Ovary (tissue), 10 donors: ENCODE measurements at places on chromosomes 2 and 18.

DNA sequence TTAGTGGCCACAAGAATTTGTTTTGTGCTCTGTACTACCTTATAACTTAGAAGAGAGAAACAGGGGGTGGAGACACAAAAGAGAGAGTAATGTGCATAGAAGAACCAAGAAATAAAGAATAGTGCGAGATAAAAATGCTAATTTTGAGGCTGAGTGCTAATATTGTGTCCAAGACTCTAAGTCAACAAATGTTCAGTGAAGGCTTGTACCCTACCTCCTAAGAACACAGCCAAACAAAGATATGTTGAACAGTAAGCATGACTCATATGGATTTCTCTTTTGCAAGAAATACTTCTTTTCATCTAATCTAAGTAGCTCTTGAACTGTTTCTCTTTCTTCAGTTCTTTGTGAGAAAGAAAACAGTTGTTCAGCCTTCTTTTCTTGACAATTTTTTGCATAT, 45.2 kb downstream of the GAREM1 start:
- no peak for DNase-seq

DNA sequence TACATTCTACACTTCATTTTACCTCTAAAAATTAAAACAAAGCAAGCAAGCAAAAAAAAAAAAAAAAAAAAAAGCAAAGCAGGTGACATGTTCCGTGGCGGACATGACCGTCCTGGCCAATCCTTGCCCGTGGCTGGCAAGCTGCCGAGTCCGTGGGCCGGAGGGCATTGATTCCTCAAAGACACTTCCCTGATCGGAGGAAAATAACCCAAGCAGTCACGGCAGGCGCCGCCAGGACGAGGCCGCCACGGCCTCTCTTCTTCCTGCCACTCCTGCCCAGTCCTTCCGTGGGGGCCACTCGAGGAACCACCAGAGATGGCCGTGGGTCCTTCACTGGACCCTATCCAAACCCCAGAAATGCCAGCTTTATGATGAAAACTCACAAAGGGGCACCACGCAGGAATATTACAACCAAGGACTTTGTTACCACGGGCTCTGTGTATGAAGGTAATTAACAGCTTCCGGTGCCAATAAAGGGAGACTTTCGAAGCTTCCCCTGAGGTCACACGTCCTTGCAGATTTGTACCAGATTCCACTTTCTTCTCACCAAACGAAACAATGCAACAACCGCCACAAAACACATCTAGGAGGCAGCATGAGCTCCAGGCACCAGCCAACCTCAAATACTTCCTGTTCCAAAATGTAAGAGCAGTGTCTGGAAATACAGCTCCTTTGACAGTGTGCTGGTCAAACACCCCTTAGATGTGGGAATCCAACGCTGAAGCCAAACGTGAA, 170.3 kb downstream of the HDAC4 start:
- DNase-seq: no peak

GRCh38 chr2:213490087-213490486, 205.8 kb downstream of the SPAG16 start:
- DNase-seq: no peak

- DNase-seq: no peak
These were observed 20.4 kb downstream of the STAM2 start for GRCh38 chr2:152155209-152155608.

- DNase-seq: no peak
These were observed 436.5 kb upstream of the ACVR2A start for GRCh38 chr2:147408357-147408756.

GRCh38 chr18:60667016-60667415, 294.4 kb upstream of the MC4R start:
- no peak for DNase-seq

- DNase-seq: no peak
These were observed 24.9 kb upstream of the ACOXL start for GRCh38 chr2:110707386-110707965.

DNA sequence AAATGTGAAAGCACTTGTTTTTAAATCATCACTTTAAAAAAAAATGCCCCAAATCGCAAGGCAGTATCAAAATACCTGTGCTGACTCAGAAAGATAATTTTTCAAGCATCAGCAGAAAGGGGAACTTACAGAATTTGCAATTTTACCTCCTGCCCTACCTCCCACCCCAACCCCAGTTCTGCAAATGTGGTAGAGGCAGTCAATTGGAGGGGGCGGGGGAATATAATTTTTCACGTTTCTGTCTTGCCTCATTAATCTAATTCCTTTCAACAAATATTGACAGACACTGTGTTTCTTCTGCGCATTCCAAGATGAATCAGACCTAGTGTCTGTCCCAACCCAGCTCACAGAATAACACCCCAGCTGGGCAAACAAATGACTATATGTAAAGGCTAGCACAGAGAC, 76.8 kb downstream of the ALPK2 start:
- DNase-seq: no peak

- DNase-seq: no peak
These were observed 34.3 kb downstream of the ASB1 start for GRCh38 chr2:238461051-238461450.

DNA sequence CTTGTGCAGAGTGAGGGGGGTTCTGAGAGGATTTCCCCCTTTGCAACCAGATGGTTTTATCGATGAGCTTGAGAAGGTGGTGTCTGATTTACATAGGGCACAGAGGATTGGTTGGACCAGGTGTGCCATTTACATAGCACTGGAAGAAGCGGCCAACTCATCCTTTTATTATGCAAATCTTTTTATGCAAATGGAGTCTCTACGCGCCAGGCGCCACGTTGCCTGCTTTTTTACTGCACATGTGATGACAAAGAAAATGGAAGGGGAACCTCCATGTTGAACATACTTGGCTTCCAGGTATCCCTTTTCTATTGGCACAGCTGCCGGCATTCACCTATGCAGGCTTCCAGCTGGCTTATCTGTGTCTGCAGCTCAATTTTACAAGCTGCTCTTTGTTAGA, 18.4 kb upstream of the TXNL4A start:
- no peak for DNase-seq

GRCh38 chr2:238128534-238129001, 9.9 kb upstream of the KLHL30 start:
- DNase-seq: no peak

- DNase-seq: no peak
These were observed 34.9 kb upstream of the DYNC1I2 start for GRCh38 chr2:171652416-171652785.

GRCh38 chr2:28578774-28579173, 82.9 kb downstream of the PLB1 start:
- DNase-seq: no peak

- no peak for DNase-seq
These were observed 8.6 kb upstream of the ERICH2 start for GRCh38 chr2:170761572-170761971.

DNA sequence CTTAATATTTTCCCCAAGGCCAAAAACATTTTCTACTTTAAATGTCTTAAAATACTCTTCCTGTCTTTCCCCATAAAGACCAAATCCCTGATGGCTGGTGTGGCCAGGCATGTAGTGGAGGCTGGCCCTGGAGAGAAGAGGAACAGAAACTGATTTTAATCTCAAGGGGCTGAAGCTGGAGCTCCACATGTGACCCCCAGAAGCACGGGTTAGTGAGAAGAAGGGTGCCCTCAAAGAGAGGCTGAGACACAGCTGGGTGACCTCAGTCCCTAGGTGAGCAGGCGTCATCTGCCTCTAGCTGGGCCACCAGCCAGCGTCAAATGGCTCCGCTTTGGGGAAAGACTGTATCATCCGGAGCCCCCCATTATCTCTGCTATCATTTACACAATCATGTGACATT, 19.3 kb upstream of the TMEM18 start:
- no peak for DNase-seq

DNA sequence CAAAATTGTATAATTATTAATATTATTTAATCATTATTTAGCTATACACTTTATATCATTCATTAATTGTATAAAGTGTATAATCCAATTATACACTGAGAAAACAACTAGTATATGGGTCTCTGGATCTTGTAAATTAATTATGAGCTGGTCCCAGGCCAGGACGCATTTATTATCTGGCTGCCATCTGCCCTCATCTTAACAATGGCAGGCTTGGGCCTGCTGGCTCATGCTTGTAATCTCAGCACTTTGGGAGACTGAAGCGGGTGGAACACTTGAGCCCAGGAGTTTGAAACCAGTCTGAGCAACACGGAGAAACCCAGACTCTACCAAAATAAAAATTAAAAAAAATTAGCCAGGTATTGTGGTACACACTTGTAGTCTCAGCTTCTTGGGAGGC, 502.2 kb upstream of the NRXN1 start:
- no peak for DNase-seq

DNA sequence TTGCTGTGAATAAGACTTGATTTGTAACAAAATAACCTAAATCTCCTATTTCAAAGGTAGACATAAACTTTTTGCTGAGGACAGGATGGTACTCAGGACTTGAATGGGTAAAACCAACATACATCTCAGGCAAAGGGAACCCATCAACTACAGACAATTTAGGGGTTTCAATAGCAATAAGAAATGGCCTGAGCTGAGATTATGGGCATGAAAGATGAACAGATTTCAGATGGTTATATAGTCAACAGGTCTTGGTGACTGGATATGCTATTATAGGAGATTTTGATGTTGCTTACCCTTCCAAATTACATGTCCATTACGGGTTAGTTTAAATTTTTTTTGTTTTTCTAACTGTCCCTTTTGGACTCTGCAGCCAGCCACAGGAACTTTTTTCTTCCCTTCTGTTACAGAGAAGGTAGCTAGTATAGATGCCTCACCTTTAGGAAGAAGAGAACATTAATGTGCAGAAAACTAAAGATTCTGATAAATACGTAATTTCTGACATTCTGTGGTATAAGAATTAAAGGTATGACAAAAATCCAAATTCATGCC, 4.6 kb downstream of the RPS27A start:
- no peak for DNase-seq

GRCh38 chr2:38709567-38710194, 41.5 kb downstream of the SRSF7 start:
- no peak for DNase-seq

DNA sequence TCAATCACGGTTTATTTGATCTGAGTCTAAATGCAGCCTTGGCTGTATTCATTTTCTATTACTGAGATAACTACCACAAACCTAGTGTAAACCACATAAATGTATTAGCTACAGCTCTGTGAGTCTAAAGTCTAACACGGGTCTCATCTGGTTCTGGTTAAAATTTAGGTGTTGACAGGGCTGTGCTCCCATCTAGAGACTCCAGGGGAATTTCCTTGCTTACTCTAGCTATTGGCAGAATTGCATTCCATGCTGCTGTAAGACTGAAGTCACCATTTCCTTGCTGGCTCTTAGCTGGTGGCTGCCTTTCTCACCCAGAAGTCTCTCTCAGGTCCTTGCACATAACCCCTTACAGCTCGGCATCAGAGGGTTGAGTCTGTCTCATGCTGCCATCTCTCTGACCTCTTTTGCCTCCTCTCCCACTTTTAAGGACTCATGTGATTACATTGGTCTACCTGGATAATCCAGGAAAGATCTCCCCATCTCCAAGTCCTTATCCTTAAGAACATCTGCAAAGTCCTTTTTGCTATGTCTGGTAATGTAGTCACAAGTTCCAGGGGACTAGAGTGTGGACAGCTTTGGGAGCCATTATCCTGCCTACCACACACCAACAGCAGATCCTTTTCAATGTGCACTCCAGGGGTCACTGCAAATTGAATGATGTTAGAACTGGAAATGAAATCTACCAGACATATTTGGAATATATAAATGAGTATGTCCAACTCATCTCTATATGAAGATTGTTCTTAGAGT, 207.0 kb upstream of the AGAP1 start:
- DNase-seq: no peak

- DNase-seq: no peak
These were observed 132.8 kb upstream of the TTC39C start for GRCh38 chr18:23881778-23882177.

- DNase-seq: no peak
These were observed 10.5 kb downstream of the COPS8 start for GRCh38 chr2:237096201-237096600.

GRCh38 chr2:19046986-19047780, 311.2 kb downstream of the OSR1 start:
- no peak for DNase-seq

GRCh38 chr2:100895934-100896685, 76.2 kb downstream of the NPAS2 start:
- no peak for DNase-seq

DNA sequence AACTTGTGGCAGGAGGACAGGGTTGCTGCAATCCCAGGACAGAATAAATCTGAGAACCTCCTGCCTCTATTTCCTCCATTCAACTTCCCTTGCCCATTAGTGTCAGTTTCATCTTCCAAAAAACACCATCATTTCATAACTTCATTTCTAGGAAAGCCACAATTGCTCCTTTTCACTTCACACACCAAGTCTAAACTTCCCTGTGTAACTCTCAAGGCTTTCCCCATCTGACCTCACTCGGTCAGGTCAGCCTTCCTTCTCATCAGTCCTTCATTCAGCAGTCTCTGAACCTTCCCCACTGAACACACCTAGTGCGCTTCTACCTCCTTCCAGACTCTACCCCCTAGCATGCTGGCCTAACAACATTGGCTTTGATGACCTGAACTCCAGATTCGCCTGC, 35.8 kb downstream of the TCF7L1 start:
- DNase-seq: no peak

DNA sequence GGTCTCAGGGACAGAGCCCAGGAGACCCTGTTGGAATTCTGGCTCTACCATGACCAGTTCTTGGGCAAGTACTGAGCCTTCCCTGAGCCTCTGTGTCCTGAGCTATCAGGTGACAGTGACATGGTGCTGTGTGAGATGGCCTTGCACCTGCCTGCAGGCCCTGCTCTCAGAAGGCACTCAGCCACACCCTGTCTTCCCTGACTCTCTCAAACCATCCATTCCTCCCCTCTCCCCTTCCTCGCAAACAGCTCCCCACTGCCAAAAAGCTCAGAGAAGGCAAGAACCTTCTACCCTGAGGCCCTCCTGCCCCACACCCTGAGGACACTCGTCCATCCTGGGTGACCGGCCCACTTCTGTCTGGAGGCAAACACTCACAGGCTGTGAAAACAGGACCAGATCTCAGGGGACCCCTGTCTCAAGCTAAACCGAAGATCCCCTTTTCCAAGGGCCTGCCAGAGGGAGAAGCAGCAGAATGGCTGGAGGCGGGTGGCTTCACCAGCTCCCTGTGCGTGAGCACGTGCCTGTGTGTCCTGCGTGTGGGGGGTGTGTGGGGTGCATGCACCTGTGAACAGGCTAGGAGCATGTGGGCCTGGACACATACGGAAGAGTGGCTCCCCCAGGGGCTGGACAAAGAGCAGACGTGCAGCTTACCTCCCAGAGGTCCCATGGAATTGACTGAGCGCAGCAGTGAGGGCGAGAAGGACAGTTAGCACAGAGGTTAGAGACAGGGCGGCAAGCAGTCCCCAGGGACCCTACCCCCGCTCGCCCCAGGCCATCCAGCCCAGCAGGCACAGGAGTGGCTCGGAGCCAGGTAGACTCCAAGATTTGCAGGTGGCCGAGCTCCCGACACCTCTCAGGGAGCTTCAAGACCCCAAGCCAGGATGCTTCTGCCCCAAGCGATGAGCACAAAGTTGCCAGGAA, 53.9 kb downstream of the BIN1 start:
- peak; percentile 6 for DNase-seq

DNA sequence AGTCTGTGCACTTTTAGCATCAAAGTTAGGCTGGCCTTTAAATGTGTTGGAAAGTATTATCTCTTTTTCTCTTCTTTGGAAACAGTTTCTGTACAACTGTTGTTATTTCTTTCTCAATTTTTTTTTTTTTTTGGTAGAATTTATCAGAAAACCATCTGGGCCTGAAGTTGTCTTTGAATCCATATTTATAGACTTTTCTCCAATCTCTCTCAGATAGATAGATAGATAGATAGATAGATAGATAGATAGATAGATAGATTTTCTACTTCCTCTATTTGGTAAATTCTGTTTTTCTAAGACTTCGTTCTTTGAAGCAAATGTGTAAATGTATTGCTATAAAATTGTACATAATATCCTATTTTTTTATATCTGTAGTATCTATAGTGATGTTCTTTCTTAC, 17.5 kb downstream of the DNAJC10 start:
- DNase-seq: no peak
